ENCODE measurements at places on chromosomes 7 and 10.

DNA sequence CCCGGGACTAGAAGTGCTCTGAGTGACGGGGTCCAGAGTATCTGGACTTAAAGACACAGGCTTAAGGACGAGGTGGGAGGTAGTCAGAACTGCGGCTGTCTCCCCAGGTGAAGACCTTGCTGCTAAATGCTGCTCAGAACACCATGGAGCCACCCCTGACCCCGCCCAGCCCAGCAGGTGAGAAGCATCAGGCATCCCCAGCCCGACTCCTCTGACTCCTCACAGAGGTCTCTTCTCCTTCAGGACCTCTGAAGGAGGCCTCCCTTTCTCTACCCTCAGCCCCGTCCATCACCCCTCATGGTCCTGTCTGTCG lies 5.8 kb downstream of the NFKB2 start:
- DNase-seq: no peak

DNA sequence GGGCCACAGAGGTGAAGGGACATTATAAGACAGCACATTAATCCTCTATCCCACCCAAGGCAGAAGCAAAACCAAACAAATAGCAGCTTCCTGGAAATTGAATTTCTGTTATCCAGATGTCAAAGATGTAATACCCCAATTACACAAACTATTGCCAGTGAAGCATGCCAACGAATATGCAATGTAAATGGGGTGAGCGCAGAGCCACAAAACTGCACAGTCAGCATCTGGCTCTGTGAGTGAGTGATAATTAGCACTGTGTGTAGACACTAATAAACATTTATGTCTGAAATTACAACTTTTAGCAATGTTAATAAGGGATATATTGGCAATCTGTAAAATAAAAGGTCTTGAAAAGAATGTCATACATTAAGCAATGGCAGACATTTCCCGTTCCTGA lies 3.2 kb downstream of the BEND7 start:
- DNase-seq: no peak

DNA sequence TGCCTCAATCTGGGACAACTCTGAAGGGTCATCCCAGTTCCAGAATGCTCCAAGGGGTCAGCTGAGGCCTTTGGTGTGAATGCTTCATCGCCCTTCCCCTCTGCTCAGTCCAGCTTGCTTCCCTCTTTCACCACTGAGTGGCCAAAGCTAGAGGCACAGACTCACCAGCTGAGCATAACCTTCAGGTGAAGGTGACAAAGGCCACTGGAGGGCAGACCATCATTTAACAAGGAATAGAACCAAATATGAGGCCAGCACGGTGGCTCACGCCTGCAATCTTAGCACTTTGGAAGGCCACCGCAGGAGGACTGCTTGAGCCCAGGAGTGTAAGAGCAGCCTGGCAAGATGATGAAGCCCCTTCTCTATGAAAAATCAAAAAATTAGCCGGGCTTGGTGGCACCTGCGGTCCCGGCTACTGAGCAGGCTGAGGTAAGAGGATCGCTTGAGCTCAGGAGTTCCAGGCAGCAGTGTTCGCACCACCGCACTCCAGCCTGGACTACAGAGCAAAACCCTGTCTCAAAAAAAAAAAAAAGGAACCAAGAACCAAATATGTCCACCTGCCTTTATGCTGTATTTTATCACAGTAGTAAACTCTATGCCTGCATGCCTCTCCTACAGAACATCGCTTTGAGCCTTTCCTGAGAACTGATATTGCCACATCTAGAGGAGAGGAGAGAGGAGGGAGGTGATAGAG lies 13.4 kb downstream of the PRKAG2 start:
- DNase-seq: no peak

DNA sequence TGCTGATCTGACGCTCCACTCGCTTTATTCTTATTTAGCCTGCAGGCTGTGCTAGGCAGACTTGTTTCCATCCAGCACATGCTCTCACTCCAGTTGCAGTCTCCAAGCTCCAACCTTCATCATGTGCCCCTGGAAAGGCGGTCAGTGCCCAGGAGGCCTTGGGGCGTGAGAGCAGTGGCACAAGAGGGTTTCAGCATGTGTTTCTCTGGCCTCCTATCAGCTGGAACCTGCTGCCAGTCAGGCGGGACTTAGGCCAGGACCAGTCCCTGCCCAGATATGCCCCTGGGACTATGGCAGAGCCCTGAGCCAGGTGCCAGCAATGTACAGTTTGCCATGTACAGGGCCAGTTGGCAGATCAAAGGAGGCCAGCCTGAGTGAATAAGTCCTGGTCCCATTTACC lies 330.2 kb upstream of the FZD1 start:
- DNase-seq: no peak

GRCh38 chr7:122515404-122515803 lies 183.5 kb downstream of the RNF133 start:
- no peak for DNase-seq

DNA sequence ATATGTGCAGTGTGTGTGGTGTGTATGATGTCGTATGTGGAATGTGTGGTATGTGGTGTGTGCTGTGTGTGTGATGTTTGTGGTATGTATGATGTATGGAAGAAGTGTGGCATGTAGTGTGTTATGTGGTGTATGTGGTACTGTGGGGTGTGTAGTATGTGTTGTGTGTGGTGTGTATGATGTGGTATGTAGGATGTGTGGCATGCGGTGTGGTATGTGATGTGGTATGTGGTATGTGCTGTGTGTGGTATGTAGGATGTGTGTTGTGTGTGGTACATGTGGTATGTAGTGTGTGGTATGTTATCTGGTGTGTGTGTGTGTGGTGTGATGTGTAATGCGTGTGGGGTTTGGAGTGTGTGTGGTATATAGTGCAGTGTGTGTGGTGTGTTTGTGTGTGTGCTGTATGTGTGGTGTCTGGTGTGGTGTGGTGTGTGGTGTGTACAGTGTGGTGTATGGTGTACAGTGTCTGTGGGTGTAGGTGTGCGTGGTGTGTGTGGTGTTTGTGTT lies 129.6 kb downstream of the ATP6V0E2 start:
- DNase-seq: no peak

DNA sequence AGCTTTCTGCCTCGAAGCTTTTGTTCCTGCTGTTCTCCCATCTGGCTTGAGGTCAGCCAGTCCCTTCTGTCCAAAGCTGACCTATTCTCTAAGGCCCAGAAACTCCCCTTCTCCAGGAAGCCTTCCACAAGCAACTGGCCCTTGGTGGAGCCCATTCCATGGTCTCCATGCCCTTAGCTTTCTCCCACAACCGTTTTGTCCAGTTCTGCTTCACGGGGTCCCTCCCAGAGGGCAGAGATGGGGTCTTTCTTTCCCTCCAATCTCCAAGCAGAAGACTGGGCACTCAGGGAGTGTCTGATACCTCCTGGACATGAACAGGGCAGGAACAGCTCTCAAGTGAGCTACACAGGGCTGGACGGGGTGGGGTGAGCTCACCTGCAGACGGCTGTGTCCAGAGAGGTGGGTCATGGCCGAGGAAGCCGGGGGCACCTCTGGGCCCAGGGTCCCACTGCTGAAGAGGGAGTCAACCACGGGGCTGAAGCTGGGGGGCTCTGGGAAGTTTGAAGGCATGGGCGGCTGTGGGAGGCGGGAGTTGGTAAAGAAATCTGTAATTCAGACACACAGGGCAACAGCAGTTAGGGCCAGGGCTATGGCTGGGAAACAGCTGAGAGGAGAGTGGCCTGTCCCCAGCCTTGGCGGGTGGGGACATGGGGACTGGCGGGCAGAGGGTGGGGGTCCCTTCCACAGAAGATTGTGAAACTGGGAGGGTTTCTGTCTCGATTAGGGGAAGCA lies 20.9 kb upstream of the TBL2 start:
- no peak for DNase-seq

- no peak for DNase-seq
Observed at GRCh38 chr10:5106553-5106952, 12.3 kb downstream of the AKR1C3 start.

DNA sequence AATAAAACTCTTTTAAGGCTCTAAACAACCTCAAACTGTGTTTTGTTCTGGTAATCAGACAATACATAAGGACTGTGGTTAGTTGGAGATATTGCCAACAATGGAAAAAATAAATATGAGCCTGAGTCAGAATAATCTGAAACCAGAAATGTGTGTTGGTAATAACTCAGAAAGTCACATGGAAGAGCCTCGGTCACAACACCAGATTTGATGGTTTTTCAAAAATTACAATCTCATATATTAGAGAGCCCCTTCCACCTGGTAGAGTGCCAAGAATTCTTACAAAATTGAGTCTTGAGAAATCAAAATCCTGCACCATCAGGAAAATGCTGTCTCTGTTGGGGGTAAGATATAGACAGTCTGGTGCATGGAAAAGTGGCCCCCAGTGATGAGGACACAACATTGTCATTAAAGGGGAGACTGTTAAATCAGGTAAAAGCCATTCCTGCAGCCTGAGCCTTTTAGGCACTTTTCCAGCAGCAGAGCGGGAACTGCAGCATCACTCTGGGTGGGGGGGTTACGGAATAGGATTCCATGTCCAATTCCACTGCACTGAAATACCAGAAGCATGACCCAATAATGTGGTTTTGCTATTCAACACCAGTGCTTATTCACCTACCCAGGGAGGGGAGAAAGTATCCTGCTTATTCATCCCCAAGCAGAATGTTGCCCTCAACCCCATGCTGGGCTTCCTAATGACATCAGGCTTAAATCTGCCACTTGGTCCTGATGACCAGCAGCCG lies 9.5 kb upstream of the ADAM12 start:
- DNase-seq: no peak

- DNase-seq: no peak
Observed at GRCh38 chr10:118939211-118940007, 90.1 kb upstream of the NANOS1 start.

- peak; percentile 24 for DNase-seq
Observed at GRCh38 chr10:67785098-67785497, 52.9 kb downstream of the DNAJC12 start.

GRCh38 chr7:102292813-102293798 lies 6.4 kb downstream of the SH2B2 start:
- DNase-seq: no peak

DNA sequence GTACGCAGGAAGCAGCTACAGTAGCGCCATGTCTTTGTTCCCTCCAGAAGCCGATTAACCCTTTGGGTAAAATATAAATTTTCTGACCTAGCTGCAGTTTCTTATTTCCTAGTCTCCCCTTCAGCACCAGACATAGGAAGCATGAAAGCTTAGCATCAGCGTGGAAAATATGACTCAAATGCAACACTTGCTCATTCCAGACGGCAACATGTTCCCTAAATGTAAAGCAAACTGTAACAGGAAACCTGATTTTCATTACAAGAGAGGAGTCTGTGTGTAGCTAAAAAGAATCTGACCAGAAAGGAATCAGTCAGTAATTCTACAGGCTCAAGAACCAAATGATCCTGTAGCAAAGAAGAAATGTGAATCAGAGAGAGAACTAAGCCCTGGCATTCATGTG lies 219.2 kb downstream of the C7orf25 start:
- no peak for DNase-seq

DNA sequence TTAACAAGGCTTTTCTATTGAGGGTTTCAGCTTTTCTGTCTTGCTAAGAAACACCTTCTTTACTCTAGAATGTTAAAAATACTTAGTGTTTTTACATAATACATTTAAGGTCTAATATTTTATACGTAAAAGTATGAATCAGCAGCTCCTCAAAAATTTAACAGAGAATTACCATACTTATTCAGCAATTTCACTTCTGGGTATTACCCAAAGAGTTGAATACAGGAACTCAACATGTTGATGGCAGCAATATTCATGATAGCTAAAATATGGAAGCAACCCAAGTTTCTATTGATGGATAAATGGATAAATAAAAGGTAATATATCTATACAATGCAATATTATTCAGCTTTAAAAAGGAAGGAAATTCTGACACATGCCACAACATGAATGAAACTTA lies 9.7 kb upstream of the OR13A1 start:
- DNase-seq: no peak

GRCh38 chr7:150334108-150334507 lies 7.3 kb downstream of the RARRES2 start:
- no peak for DNase-seq

DNA sequence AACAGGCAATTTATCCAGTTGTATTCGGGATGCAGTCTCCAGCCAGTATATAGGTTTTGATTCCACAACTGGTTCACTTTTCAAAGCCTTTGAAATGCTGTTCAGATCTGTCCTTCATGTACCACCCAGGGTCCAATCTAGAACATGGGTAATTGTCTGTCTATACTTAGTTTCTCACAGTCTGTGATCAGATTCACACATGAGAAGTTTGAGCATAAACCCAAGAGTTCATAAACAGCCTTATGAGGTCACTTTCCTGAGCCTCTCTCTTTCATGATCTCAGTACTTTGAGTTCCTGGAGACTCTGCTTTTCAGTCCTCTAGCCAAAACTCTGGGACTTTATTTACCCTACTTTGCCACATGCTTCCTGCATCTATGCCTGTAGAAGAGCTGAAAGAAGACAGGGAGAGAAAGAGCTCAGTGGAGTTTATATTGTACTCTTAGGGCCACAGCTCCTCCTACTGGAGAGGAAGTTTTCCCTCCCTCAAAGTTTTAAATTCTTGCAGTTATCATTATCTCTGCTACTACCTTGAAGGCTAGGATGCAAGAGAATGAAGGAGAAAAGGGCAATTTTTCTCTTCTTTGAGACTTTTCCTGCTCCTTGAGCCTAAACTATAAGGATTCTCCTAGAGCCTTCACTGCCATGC lies 172.0 kb downstream of the ZEB1 start:
- no peak for DNase-seq

DNA sequence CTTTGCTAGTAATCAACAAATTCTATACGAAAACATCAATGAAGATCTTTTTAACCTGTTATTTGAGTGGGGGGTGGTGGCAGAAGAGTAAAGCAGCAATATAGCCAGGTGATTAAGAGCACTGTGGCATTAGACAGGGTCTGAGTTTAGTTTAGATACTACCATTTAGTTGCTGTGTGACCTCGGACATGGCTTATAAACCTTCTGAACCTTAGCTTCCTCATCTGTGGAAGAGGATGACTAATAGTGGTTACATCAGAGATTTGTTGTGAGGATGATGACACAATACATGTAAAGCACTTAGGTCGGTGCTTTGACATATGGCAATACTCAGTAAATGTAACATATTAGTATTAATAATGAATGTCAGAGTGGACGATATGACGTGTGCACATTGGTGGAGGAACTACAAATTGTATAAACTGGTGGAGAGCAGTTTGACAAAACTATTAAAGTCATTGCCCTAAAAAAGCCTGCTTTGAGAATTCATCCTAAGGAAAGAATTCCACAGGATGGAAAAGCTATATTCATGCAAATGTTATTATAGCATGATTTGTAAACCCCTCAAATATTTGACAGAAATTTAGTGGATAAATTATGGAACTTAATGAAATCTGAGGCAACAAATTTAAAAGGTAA lies 24.3 kb downstream of the SPAG6 start:
- no peak for DNase-seq

GRCh38 chr7:4878336-4879335 lies 4.9 kb downstream of the RADIL start:
- DNase-seq: no peak
